A549 (cell line): ENCODE measurements at places on chromosomes 5 and 9.

- DNase-seq: peak; percentile 8
Measured at GRCh38 chr9:34430843-34431437, 27.4 kb downstream of the FAM219A start.

DNA sequence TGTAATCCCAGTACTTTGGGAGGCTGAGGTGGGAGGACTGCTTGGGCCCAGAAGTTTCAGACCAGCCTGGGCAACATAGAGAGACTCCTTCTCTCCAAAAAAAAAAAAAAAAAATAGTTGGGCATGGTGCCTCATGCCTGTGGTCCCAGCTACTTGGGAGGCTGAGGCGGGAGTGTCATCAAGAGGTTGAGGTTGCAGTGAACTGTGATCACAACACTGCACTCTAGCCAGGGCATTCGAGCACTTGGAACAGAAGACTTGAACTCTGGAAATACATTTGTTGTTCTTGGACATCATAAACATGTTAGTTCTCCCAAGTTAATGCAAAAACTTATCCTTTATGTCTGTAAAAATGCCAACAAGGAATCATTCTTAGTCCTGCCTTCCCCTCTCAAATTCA lies 29.6 kb downstream of the EHMT1 start:
- no peak for DNase-seq

DNA sequence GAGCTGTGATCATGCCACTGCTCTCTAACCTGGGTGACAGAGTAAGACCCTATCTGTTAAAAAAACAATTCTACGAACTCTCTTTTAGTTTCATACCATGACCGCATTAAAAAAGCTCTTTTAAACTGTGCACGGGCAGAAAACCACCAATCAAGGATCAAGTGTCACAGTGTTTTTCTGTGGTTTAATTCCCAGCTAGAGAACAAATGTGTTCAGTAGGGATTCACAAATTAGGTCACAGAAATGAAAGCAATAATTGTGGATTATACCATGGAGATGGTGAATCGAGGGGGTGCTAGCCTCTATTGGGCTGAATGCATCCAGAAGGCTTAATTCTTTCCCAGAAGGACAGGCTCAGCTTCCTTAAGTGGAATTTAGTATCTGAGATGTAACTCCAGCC lies 79.1 kb downstream of the ATG10 start:
- DNase-seq: no peak

DNA sequence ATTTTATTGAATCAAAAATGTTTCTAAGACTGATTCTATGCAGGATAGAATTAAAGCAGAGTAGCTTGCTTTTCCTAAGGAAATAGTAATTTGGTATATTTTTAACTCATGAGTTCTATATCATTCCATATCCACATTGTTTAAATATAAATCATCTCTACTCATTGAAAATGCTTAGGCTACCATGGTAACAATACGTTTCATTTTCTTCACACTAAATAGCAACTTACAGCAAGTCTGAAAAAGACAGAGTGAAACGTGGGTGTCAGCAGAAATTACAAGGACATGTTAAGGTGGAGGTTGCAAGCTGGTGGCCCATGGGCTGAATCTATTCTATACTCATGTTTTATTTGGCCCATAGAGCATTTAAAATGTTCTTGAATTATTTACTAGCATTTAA lies 487.9 kb downstream of the ARHGEF28 start:
- no peak for DNase-seq

DNA sequence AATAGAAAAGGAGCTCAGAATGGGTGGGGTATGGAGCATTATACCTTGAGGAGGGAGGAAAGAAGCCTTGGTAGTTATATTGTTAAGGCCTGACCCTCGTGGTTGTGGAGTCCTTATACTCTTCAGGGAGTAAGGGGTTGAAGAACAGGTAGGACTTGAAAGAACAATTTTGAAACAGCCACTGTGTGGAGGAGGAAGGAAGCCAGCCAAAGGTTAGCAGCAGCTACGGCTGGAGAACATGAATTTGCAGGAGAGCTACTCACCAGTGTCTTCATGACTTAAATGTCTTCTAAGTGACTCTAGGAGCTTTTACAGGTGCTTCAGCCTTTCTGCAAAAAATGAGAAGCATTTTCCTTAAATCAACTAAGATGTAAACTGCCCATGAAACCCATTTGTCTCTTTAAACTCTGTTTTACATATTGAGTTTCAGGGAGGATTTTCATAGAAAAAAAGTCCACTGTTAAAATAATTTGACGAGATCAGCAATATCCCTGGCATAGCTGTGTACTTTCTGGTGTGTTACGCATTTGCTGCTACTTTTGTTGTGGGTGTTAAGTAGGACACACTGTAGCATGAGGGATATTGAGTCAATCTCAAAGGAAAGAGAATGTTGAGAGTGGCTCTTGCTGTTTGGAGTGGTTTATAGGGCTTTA lies 110.6 kb upstream of the ELL2 start:
- no peak for DNase-seq
